ENCODE measurements at places on chromosomes 13 and 19.

- DNase-seq, result no peak
Observed at GRCh38 chr19:3985643-3986259, 488 bp upstream of the EEF2 start.

DNA sequence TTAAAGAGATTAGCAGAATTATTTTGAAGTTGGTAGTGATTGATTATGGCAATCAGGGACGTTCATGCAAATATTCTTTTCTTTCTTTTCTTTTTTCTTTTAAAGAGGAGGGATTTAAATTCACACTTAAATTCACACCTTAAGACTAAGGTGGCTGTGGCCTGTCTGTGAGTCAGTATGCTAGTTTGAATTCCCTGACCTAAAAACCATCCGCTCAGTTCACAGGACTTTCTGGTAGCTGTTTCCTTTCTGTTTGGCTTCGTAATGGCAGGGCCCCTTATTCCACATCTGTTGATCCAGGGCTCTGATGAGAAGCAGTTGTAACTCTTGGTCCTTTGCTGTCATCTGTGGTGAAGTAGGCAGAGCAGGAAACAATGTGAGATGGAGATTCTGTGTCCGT, 7.5 kb downstream of the TNFSF11 start:
- no peak for DNase-seq

DNA sequence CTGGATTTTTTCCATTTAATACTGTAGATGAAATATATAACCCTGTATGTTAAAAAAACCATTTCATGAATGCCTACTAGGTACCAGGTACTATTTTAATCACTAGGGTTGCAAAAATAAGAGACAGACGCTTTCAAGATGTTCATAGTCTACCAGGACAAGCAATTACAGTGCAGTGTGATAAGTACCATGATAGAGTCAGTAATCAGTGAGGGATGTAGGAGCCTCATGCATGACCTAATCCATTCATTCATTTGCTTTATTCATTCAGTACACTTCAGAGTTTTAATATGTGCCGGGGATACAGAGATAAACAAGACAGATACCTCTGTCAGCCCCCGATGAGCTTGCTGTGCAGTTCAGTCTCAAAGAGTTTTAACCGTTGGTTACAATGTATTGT, 3.0 kb downstream of the WASF3 start:
- DNase-seq, result no peak

DNA sequence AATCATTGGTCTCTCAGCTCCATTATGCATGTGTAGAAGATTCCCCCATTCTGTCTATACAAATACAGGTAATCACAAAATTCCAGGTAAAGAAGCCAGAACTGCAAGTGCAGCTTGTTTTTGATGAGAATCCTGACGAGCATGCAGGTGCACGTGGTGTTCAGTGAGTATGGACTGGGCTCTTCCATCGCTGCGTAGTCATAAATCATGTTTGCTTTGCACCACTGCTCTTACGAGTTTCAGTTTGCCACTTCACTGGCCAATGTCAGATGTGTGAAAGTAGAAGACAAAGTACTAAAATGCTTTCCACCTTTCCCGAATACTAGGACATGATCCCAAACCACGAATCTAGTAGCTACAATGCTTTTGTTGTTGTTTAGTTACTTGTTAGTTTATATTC, 390.7 kb downstream of the LIG4 start:
- no peak for DNase-seq

- peak; percentile 23 for DNase-seq
Observed at GRCh38 chr19:7783991-7784423, 21.0 kb downstream of the CLEC4M start.

GRCh38 chr19:50418176-50419021, at the start of gene SPIB:
TSS of gene SPIB (plus strand) at chr19:50418938. CDS start at chr19:50418963, 25 bp downstream.
- DNase-seq, result no peak

GRCh38 chr19:16067205-16067938, 8.9 kb upstream of the TPM4 start:
- no peak for DNase-seq

- DNase-seq, result no peak
Observed at GRCh38 chr13:26436914-26437313, 120.6 kb upstream of the WASF3 start.

DNA sequence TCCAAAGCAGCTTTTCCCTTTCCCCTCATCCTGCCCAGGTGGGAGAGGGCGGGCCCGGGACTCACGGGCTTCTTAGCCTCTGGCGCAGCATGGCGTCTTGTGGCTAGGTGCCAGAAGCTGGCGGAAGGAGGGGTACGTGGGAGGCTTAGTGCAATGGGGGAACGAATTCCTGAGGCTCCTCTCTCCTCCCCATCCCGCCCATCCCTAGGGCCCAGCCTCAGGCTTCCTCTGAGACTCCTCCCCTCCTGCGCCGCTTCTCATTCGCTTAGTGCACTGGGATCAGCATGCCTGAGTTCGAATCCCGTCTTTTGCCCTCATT, 297.8 kb downstream of the ZNF536 start:
- no peak for DNase-seq

GRCh38 chr13:109000207-109000606, 370.8 kb downstream of the MYO16 start:
- DNase-seq, result no peak

GRCh38 chr19:27889156-27889555, 1323.8 kb downstream of the UQCRFS1 start:
- no peak for DNase-seq

- DNase-seq, result no peak
Observed at GRCh38 chr19:5960005-5961001, 17.6 kb downstream of the RANBP3 start.

DNA sequence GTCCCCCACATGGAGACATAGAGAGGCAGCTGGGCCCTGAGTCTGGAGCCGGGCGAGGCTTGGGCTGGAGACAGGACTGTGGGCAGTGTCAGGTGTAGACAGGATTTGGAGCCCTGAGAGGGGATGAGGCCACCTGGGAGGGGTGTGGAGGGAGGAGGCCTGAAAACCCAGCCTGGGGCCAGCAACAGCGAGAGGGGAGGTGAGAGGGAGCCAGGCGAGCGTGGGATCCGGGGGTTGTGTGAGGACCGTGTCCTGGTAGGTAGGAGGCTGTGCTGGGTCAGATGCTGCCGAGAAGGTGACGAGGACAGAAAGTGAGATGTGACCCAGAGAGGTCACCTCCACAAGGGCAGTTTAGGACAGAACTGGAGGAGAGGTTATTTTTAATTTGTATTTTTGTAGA, 7.4 kb downstream of the MPND start:
- DNase-seq, result no peak

GRCh38 chr13:101144808-101145419, 271.4 kb downstream of the NALCN start:
- DNase-seq, result no peak

DNA sequence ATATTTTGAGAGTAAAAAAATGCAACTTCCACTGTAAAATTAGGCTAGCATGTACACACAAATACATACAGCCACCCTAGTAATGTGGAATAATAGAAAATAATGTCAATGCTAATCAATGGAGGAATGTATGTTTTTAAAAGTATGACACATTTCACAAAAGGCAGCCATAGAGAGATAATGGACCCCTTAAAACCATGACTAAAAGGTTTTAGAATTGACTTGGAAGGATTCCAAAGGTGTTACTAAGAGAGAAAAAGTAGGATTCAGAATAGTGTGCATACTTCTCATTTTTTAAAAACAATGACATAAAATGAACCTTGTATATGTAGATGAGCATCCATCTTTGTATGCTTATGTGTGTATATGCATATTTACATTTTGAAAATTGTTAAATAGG, 597.9 kb upstream of the PCDH9 start:
- no peak for DNase-seq

- DNase-seq, result no peak
Observed at GRCh38 chr19:16136185-16136999, 7.1 kb upstream of the HSH2D start.

DNA sequence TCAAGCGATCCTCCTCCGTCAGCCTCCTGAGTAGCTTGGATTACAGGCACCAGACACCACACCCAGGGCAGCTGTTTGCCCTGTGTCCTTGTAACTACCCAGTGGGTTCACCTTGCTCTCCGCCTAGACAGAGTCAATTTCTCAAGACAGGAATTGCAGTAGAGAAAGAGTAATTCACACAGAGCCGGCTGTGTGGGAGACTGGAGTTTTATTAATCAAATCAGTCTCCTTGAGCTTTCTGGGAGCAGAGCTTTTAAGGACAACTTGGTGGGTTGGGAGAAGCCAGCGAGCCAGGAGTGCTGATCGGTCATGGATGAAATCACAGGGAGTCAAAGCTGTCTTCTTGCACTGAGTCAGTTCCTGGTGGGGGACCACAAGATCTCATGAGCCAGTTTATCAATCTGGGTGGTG, 20.6 kb upstream of the ADGRE1 start:
- no peak for DNase-seq

DNA sequence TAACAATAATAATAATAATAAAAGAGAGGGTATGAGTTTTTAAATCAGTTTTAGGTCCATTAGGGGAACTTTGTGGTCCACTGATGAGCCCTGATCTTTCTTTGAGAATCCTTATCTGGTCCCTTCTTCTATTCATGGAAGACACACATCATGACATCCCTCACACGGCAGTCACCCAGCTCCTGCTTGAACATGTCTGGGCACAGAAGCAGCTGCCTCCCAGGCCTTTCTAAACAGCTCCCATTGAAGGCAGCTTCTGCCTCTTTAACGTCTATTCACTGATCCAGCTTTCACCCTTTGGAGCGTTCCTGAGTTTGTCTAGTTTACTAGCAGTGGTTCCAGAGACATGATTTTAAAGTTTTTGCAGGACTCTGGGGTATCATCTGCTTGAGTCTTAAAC, 42.6 kb upstream of the STK24 start:
- no peak for DNase-seq

- DNase-seq, result no peak
Observed at GRCh38 chr13:64276232-64276631, 2860.6 kb upstream of the PCDH20 start.

GRCh38 chr19:8458380-8458779, 13.6 kb downstream of the HNRNPM start:
- no peak for DNase-seq

DNA sequence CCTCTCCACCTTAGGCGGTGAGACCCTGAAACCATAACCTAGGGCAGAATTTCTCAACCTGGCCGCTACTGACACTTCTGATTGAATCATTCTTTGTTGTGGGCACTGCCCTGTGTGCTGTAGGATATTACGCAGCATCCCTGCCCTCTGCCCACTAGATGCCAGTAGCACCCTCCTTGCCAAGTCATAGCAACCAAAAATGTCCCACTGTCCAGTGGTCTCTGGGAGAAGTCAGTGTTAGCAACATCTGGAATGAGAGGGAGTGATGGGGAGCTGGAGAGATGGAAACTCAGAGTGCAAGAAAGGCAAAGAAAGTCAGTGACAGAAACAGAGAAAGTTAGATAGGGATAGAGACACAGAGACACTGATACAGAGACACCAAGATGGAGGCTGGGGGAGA, 13.6 kb downstream of the KLK4 start:
- DNase-seq, result no peak

DNA sequence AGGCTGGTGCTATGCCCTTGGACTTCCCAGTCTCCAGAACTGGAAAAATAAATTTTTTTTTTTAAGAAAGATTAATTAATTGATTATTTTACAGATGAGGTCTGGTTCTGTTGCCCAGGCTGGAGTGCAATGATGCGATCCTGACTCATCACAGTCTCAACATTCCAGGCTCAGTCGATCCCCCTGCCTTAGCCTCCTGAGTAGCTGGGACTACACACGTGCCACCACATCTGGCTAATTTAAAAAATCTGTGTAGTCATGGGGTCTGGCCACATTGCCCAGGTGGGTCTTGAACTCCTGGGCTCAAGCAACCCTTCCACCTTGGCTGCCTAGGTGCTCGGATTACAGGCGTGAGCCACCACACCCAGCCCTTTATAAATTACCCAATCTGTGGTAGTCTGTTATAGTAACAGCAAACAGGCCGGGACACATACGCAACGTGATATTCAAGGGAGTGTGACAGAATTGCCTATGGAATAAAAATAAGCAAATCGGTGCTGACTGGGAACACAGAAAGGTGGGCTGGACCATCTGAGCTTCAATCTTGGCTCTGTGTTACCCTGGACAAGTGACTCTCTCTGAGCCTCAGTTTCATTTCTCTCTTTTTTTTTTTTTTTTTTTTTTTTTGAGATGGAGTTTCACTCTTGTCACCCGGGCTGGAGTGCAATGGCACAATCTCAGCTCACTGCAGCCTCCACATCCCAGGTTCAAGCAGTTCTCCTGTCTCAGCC, 42.8 kb downstream of the PIN1 start:
- no peak for DNase-seq
